ENCODE measurements at places on chromosomes 5 and 9.

GRCh38 chr5:115098041-115098702, 71.5 kb downstream of the TRIM36 start:
- DNase-seq = no peak

DNA sequence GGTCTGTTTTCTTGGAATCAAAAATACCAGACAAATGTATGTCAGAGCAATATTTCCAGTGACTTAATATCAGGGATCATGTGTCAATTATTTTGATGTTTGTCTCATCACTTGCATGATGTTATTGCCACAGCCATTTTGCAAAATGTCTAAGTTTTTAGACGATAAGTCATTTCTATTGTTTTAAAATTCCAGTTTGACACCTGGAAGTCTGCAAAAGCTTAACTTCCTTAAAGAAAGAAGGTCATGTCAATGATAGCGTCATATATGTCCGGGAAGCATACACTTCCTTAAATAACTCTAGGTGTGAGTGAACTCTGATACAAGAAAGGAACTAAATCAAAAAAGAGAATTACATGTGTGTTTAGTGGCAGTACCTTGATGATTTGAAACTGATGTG, 259.5 kb downstream of the EDIL3 start:
- DNase-seq = no peak

DNA sequence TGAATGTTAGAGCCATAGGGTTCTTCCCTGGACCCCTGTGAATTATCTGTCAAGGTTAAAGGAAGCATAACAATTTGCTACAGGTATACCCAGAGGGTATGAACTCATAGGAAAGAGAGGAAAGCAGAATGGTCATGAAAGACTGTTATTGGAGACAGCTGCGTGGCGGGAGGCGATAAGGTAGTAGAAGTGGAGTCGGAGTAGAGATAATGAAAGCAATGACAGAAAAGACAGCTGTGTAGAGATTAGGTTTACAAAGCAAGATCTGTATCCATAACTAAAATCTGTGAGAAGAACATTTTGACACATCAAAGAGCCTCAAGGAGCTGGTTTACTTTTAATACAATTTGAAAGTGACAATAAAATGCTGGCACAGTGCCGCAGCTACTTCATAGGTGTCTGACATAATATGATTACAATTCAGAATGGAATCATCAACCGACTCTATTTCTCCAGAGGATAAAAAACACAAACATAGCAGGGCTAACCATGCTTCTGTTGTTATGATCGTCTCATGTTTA, 603.9 kb downstream of the CDH12 start:
- no peak for DNase-seq

DNA sequence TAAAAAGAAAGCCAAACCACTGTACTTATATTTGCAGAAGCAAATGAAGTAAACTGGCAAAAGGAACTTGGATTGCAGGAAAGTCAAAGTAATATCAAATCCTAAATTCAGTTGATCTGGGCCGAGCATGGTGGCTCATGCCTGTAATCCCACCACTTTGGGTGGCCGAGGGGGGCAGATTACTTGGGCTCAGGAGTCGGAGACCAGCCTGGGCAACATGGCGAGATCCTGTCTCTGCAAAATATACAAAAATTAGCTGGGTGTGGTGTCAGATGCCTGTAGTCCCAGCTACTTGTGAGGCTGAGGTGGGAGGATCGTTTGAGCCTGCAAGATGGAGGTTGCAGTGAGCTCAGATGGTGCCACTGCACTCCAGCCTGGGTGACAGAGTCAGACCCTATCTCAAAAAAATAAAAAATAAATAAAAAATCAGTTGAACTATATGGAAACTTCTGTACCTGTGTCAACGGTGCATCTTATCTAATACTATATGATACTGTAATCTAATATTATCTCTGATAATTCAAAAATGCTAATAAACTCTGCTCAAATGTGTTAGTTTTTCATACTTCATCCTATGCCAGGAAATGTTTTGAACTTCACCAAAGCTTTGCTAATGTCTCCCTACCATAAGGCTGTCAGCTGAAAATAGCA, 10.1 kb downstream of the SELENOP start:
- DNase-seq = no peak

DNA sequence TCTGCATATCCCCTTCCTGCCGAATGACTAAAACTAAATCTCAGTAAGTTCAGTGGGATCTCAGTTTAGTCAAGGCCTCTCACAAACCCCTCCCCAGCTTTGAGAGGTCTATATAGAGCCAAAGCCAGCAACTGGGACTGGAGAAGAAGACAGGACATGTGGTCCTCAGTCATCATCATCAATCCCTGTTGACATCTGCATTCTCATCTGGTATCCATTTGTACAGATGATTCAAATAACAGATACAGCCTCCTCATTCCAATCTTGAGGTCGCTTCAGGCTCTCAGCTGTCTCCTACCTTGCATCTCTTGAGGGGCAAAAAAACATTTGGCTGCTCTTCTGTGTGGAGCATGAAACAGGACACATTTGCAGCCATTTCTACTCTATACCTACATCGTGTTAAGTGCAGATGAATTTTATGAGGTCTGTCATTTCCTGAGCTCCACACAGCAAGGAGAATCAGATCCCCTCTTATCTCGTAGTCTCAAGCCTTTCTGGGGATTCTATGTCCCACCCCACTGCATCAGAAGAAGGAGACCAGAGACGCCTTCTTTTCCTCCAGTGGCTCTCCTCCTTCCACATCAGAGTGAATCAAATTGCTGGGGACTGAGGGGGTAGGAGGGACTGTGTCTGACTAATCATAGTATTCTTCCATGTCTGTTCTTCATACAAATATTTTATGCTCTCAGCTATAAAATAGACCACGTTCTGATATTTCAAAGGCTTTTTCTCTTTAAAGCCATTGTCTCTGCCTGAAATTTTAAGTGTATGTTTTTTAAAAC, 4.7 kb upstream of the RECK start:
- DNase-seq = no peak

GRCh38 chr5:11494340-11494739, 409.9 kb downstream of the CTNND2 start:
- no peak for DNase-seq

- DNase-seq = no peak
Measured at GRCh38 chr5:170479484-170479883, 24.3 kb upstream of the KCNIP1 start.

Data from stimulated activated CD8-positive, alpha-beta memory T cell treated with anti-CD3 and anti-CD28 coated beads, Interleukin-15, amount 100 ng/mL, for 1 hour (primary cell).